ENCODE measurements at places on chromosomes 1 and 21.

DNA sequence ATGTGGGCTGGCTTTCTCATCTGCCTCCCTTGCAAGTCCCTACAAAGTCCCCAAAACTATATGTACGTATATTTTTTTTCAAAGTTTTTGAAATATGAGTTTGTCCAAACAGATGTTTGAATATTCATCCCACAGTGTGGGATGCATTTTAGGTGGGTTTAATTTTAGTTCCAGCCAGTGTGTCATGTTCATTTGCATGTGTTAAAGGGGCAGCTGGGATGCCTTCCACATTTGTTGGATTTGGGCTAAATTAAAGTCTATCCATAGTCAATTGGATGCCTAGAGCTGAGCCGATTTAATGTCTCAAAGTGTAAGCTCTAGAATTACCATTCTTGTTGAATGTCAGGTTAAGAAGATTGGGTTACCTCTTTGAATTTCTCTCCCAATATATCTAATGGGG, 139.2 kb downstream of the GALNT2 start:
- DNase-seq, result no peak

- no peak for DNase-seq
These were observed 22.3 kb upstream of the POFUT2 start for GRCh38 chr21:45309987-45310381.

DNA sequence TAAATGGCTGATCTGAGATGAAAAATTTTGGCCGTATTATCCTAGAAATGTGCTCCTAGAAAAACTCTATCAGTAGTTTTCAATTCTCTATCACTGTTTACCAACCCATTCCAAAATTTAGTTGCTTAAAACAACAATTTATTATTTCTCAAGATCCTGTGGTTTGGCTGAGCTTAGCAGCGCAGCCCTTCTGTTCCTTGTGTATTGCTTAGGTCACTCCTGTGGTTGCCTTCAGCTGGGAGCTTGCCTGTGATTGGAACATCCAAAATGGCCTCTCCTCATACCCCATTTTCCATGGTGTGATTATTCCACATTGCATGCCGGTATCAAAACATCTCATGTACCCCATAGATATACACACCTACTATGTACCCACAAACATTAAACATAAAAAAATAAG, 22.8 kb upstream of the STUM start:
- DNase-seq, result no peak

DNA sequence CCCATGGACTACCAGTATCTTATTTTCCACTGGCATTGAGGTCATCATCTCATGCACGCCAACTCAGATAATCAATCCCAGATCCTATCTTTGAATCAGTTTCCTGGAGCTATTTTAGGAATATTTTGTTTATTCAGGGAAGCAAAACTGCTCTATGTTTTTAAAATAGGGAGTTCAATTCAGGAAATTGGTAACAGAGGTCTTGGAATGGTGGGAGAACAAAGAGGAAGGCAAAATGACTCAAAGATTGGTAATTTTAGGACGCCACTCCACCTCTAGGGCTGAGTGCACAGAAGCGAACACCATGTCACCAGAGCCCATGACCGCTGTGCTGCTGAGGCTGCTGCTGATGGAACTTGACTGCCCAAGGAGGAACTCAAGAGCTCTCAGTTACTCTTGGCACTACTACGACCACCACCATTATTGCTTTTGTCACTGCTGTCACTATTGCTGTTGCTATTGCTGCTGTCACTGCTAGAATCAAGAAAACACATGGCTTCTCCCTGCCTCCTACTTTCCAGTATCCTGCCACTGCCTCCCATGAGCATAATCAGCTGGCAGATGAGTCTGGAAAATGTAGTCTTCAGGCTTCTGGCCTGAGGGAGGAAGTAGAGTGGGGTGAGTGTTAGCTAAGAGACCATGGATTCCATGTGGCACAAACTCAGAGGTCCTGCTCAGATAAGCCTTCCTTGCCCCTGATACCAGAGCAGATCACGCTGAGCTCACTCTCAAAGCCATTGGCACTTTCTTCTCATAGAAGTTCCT, 71.6 kb upstream of the CNIH3 start:
- no peak for DNase-seq

GRCh38 chr1:232550007-232550406, 79.9 kb downstream of the SIPA1L2 start:
- DNase-seq, result no peak

DNA sequence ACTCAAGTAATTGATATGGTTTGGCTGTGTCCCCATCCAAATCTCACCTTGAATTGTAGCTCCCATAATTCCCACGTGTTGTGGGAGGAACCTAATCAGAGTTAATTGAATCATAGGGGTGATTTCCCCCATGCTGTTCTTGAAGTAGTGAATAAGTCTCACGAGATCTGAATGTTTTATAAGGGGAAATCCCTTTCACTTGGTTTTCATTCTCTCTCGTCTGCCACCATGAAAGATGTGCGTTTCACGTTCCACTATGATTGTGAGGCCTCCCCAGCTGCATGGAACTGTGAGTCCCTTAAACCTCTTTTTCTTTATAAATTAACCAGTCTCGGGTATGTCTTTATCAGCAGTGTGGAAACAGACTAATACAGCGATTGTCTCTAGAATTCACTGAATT, 135.4 kb downstream of the BACH1 start:
- no peak for DNase-seq

DNA sequence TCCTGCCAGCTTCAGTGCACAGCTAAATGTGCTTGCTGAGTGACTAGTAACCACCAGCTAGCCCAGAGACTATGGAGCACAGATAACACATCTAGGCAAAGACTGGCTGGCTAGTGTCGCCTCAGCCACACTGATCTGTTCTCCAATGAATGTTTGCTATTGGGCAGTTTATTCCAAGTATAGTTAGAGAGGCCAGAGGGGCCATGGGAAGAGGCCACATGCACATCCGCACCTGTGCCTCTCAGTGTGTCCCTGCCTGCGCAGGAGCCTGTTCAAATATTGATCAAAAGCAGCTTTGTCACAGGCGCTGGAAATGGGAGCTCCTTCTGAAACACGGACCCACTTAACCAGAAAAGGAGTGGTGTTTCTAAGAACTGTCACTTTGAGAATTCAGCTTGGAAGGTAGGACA, 51.3 kb upstream of the ATP1A1 start:
- no peak for DNase-seq
